ENCODE measurements at places on chromosomes 6 and 20.

- no peak for DNase-seq
Measured at GRCh38 chr6:31586008-31586407, at the start of gene LST1. TSS of gene LST1 (plus strand) at chr6:31586277. CDS start at chr6:31587300, 1,023 bp downstream.

DNA sequence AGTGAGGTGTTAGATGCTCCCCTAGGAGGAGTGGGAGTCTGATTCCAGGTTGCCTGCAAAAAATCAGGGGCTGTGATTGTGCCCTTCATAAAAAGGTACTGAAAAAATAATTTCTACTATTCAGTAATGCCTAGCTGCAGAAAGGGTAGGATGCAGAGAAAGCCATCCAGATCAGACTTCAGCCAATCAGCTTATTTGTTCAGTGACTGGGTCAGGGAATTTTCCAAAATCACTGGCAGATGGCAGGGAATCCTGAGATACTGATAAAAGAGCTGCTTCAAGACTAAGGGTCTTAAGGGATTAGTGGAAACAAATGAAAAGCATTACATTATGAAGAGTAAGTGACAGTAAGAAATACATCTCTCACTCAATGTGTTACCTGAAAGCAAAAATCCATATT lies 42.8 kb upstream of the MTRF1L start:
- no peak for DNase-seq

- DNase-seq: no peak
Measured at GRCh38 chr6:137919502-137919823, 52.4 kb downstream of the TNFAIP3 start.

GRCh38 chr20:61776491-61777075 lies 289.1 kb downstream of the TAF4 start:
- DNase-seq: no peak

GRCh38 chr6:168021581-168021980 lies 24.1 kb downstream of the KIF25 start:
- no peak for DNase-seq

All from fibroblast of skin of abdomen (primary cell).